ENCODE measurements at places on chromosomes 16 and 17. TPM values are rescaled to one million over a fixed set of nuclear protein-coding genes. Genes with fewer than 3 reads are reported as not detected.

The KSR1 gene
- polyA plus RNA-seq: 18.3 TPM

The CDK5R1 gene
- polyA plus RNA-seq: 5.3 TPM

The FA2H gene
- polyA plus RNA-seq: not detected

The PRR35 gene
- polyA plus RNA-seq: not detected

The ZNF629 gene
- 0.23 TPM for polyA plus RNA-seq

The RAB34 gene
- 30.9 TPM for polyA plus RNA-seq

The ANKS4B gene
- polyA plus RNA-seq: not detected

The CCL14 gene
- polyA plus RNA-seq: not detected

The THUMPD1 gene
- polyA plus RNA-seq: 46.9 TPM

The CCL17 gene
- polyA plus RNA-seq: 28.9 TPM

The RHOT1 gene
- polyA plus RNA-seq: 26.3 TPM

The ABCC3 gene
- 0.32 TPM for polyA plus RNA-seq
